PC-9 (cell line): ENCODE measurements at places on chromosomes 3 and 15.

DNA sequence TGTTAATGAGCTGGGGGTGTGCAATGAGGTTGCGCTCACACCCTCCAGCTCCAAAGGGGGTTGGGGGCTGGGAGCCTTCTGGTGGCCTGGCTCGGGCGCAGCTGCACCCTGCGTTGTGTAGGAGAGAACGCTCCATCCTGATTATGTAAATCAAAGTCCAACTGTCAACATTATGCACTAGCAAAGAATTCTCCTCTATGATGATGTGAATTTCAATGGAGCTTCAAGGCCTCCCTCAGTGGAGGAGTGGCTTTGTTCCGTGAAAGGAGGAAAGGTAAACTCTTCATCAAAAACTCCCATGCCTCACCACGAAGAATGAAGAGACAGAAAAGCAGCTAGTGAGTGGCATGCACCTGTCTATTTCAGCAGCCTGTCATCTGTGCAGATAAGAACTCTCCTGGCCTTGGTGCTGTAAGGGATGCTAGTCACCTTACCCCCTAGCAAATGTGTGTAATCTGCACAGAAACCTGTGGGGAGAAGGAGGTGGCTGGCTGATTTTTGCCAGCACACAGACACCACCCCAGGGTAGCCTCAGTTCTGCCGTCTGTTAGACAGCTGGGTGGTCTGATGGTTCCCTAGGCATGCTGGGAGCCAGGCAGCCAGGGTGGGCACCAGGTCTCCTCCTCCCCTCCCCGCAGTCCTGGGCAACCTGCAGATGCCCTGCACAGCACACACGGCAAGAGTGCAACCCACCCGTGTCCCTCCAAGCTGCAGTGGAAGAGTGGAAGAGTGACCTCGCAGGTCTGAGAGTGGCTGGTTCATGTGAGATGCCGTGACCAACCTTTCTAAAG lies 47.0 kb upstream of the TRPM1 start:
- no peak for DNase-seq

DNA sequence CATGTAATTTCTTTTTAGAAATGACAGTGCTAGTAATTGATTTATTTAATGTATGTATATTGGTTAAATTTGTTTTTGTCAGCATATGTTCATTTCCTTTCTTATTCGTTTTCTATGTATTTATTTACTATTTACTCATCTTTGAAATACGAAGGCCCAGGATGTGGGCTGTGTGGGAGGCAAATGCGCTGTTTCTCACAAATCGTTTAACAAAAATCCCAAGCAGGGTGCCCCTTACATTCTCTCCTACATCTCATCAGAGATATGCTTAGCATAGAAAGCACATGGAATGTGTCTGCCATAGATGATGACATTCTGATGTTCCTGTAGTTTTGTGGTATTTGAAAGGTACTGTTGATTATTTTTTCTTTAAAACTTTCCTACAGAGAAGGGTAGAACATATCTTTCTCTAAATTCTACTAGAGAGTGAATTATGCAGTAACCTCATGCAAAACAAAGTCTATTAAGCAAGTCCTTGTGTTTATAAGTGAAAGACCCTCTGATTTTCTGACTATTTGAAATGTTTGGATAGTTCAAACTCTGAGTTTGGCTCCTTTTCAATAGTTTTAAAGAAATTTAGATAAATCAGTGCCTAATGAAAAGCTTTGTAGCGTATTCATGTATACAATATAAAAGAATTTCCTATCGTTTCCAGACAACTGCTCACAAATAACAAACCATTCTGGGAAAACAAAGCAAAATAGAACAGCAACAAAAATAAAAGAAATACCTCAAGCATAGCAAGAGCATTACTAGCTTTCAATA lies 111.1 kb upstream of the VGLL3 start:
- no peak for DNase-seq

- DNase-seq, result no peak
These were observed 68.9 kb downstream of the THBS1 start for GRCh38 chr15:39649757-39650156.

DNA sequence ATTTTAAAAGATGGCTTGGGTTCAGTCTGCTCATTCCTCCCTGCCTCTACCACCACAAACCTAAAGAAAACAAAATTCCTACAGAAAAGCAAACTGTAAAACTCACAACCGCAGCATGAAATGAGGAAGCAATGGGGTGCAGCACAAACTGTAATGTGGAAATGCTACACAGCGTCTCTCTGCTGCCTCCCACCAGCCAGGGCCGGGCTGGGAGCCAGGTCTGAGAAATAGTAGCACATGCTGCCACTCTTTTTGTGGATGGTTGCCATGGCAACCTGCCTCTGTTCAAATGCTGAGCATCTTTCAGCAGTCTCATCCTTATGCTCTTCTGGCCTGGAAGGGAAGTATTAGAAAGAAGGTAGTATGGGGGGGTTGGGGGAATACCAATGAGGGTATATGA lies 55.4 kb downstream of the EOMES start:
- DNase-seq, result no peak

DNA sequence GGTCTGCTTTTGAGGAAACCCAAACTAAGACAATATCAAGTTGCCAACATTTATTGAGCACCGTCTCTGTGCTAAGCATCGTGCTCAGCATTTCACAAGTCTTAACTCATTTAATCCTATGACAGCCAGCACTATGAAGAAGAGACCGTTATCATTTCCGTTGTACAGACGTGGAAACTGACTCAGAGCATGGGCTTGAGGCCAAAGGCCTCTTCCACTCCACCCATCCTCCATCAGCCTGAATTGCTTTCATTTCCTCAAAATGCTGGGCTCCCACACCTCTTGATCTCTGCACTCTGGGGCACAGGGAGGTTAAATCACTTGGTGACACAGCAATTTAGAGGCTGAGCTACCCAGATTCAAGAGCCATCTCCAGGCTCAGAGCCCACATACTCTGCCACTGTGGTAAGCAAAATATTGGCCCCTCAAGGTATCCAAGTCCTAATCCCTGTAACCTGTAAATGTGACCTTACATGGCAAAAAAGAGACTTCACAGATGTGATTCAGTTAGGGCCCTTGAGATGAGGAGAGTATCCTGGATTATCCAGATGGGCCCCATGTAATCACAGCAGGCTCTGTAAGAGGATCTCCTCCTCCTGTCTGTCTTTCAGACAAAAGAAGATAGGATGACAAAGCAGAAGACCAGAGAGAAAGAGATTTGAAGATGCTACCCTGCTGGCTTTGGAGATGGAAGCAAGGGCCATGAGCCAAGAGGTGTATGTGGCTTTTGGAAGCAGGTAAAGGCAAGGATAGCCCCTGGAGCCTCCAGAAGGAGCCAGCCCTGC lies 24.3 kb upstream of the FLNB start:
- peak; percentile 59 for DNase-seq

GRCh38 chr15:92384381-92384780 lies 9.3 kb upstream of the ST8SIA2 start:
- DNase-seq, result no peak

DNA sequence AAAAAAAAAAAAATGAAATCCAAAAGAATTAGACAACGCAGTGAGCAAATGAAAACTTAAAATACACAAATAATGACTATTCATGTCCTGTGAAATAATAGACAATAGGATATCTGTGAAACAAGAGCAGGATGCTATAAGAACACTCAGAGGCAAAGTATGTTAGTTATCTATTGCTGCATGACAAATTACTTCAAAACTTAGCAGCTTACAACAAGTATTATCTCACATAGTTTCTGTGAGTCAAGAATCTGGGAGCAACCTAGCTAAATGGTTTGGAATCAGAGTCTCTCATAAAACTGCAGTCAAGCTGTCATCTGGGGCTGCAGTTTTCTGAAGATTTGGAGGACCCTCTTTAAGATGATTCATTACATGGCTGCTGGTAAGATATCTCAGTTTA lies 36.5 kb upstream of the ZMAT3 start:
- no peak for DNase-seq

GRCh38 chr3:129254536-129255230 lies 5.3 kb downstream of the COPG1 start:
- no peak for DNase-seq

- no peak for DNase-seq
These were observed 236.3 kb downstream of the MEX3B start for GRCh38 chr15:81809543-81809942.

DNA sequence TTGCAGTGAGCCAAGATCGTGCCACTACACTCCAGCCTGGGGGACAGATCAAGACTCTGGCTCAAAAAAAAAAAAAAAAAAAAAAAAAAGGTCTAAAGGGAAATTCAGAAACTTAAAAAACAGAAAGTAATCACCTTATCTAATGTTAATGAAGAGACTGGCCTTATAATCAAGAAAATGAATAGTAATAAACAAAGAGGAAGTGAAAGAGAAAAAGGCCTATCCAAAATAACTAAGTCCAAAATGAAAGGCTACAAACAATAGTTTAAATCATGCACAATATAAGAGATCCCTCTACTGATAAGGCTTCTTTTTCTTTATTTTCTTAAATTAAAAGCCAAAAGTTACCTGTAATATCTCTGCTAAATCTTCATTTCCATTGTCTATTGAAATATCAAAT lies 37.1 kb upstream of the HDC start:
- no peak for DNase-seq

DNA sequence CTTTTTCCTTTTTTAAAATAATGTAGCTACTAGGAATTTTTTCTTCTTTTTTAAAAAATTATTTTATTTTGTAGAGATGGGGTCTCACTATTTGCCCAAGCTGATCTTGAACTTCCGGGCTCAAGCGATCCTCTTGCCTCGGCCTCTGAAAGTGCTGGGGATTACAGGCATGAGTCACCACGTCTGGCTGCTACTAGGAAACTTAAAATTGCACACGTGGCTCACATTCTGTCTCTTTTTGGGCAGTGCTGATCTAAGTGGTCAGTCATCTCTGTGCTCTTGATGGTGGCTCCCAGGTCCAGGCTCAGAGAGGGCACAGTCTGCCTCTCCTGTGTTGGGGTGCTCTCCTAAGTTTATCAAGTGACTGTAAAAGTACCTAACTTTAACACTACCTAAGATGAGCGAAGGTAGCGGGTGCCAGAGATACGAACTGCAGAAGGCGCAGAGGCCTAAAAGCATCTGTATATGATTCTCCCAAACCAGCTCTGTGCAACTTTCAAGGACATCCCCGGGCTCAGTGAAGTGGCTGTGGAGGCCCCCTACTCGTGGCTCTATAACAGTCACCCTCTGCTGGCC lies 52.9 kb upstream of the SEC13 start:
- DNase-seq, result no peak

- DNase-seq, result no peak
These were observed 42.6 kb downstream of the DZIP1L start for GRCh38 chr3:138072796-138073195.

DNA sequence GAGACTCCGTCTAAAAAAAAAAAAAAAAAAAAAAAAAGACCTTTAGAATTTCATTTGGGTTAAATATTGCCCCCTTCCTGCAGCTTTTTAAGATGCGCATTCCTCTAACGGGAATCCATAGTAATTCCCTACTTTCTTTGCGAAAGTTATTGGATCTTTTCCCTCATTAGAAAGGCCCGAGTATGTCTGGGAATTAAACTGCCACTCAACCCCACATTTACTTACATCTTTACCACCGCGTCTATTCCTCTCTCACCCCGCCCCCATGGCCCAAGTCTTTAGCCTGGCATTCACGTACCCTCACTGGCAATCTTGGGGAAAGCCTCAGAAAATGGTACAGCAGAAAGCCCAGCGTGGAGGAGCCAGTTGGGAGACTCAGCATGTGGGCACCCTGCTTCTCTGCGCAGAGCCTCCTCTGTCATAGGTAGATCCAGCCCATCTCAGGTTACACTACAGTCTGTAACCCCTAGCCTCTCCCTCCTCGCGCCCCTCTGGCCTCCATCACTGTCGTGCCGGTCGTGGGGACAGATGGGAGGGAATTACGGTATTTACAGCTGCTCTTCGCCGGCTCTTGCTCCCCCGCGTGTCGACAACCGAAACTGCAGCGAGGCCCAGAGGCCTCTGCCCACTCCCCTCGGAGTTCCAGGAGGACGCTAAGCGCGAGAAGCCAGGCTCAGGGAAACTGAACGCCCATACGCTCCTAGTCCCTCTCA lies 6.4 kb upstream of the ANKDD1A start:
- DNase-seq, result no peak

- DNase-seq, result no peak
These were observed 36.9 kb downstream of the GPR171 start for GRCh38 chr3:151166161-151166560.

GRCh38 chr15:36415643-36416042 lies 163.8 kb upstream of the CDIN1 start:
- no peak for DNase-seq

- no peak for DNase-seq
These were observed 16.5 kb downstream of the POLQ start for GRCh38 chr3:121529308-121529707.

- no peak for DNase-seq
These were observed 2.8 kb downstream of the TOP2B start for GRCh38 chr3:25661694-25662437.

- DNase-seq, result no peak
These were observed 9.8 kb upstream of the ATP13A5 start for GRCh38 chr3:193388361-193388760.

DNA sequence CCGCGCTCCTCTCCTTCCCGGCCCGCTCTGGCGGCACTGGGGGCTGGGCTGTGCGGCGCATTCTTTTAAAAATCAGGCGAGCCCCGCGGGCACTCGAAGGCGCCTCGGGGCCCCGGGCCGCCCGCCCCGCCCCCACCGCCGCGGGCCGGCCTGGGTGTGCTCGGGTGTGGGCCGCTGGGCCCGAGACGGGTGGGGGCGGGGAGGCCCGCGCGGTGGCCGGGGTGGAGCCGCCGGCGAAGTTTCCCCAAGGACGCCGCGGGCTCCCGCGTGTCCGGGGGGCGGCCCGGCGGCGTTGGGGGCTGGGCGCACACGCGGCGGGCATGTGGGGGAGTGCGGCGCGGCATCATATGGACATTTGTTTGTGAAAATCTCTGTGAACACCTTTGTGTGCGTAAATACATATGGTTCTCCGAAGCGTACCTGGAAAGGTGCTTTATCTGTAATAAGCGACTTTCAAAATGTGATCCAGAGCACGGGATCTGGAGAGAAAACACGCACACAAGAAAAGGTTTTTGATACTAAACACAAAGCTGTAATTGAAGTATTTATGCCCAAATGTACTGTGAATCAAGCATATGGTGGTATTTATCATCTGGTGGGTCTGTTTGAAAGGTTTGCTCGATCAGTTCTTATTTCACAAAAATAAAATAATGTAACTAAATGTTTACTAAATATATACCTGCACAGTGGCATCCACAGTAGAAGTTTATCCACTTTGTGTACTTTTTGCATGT lies 612 bp upstream of the TBL1XR1 start:
- DNase-seq, result no peak

- no peak for DNase-seq
These were observed 6.1 kb downstream of the RASGRP1 start for GRCh38 chr15:38558372-38559059.

DNA sequence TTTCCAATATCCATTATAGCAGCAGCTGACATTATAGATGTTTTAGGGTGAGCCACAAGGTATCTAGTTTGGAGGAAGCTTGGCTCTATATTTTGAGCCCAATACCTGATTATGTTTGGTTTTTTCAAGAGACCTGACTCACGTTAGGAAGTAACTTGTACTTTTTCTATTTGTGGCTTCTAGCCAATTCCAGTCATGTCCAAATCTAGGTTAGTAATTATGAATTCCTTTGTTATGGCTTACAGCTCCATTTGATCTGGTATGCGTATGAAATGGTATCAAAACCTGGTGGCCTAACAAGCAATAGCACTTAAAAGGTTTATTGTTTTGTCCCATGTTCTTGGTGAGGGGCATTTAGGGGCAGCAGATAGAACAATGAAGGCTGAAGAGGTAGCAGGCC lies 115.9 kb downstream of the TOP2B start:
- DNase-seq, result no peak

GRCh38 chr3:16528581-16528993 lies 15.1 kb upstream of the RFTN1 start:
- DNase-seq, result no peak
